ENCODE measurements at places on chromosomes 1 and 21.

GRCh38 chr1:248783367-248783766 is 27.8 kb upstream of the LYPD8 start:
- no peak for DNase-seq

DNA sequence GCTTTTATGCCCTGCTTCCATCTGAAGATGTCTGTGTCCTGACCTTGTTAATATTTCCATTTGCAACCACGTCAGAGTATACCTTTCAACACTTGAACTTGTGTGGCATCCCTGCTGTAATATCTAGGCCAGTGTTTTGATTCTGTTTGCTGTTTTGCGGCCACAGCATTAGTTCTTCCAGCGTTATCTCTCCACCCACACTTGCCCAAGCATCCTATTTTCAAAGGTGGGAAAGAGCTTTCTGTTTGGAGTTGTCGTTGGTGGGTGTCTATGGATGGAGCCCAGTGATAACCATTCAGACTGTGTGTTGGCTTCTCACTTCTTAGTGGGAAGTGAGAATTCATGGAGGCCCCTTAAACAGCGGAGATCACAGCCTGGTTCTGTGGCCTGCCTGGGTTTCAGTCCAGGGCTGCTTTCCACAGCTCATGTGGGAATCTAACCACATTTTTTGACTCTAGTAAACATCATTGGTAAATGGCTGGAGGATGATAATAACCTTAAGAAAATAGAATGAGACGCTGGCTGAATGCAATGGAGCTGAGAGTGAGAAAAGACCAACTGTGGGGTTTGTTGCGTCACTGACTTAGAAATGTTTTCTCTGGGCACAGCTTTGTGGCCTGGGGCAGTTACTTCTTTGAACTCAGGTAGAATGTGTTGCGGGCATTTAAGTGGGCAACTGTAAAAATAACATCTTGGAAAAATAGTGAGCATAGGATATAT is 7.6 kb downstream of the TENT5C start:
- DNase-seq = no peak

GRCh38 chr21:18443085-18443484 is 39.5 kb upstream of the TMPRSS15 start:
- DNase-seq = no peak

DNA sequence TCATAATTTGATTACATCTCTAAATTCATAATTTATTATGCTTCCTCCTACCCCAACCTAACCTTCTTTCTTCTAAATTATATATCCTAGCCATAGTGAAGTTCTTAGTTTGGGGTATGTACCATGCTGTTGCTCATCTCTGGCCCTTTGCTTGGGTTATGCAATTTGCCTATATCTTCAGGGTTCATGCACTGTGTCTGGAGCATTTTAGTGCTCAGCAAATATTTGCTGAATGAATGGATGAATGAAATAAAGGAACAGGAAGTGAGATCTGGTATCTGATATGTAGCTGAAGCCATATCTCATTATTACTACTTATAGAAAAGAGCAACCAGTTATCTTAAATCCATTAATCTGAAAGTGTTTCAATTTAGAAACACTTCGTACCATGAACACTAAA is 137.6 kb downstream of the GPATCH2 start:
- no peak for DNase-seq

DNA sequence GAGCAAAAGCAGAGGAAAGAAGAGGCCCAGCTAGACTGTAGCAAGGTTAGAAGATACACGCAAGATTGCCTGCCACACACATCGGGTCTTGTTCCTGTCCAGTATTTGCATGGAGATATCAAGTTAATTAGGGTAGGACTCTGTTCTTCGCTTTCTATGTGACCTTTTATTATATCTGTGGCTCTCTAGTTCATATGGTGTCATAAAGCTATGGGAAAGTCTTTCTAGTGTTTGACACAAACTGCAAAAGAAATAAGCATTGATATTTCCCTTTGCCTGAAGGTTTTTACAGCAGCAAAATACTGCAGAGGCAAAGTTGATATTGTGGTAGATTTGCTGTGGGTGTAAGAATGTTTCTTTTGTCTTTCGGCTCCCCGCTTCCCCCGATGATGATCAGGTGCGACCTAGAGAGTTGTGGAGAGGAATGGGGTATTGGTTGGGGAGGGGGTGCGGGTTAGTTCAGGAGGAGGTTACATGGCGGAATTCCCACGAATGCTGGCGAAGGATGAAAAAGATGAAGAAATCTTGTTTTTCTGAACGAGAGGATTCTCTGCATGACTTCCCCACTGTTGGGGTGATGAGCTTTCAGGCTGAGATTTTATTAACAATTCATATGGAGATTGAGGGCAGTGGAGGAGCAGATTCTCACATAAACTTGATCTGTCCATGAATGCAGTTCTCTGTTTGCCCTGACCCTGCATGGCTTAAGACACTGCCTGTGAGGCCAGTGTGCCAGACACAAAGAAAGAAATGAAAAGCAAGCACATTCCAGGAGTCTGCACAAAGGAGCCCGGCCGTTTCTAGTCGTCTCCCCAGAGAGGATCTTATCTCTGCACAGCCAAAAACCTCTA is 550.2 kb downstream of the USP25 start:
- no peak for DNase-seq

DNA sequence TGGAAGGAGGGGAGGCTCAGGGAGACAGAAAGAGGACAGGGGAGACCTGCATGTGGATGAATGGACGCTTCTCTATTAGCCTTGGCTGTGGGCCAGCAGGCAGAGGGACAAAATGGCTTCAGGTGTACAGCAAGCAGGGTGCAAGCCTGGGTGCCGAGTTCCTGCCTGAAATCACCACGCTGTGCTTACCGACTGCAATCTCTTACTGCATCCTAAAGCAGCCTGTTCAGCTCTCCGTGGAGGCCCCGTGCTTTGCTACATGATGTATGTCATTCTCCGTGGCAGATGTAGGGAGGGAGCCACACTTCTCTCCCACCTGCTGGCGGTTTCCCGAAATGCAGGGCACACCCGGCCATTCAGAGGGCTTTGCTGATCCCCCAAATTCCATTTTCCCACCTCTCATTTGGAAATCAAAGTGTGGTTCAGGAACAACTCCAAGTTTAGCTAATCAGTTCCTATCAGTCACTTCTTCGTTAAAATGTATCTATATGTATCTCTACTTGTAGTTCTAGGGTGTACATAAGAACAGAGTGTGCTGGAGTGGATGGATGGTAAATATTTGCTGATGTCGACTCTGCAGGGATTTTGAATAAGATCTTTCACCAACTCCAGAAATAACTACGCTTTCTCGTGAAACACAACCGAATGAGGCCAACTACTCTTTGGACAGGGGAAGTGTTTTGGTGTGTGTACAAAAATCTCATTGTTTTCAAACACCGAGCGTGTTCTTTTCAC is 122.3 kb upstream of the BACE2 start:
- DNase-seq = no peak

DNA sequence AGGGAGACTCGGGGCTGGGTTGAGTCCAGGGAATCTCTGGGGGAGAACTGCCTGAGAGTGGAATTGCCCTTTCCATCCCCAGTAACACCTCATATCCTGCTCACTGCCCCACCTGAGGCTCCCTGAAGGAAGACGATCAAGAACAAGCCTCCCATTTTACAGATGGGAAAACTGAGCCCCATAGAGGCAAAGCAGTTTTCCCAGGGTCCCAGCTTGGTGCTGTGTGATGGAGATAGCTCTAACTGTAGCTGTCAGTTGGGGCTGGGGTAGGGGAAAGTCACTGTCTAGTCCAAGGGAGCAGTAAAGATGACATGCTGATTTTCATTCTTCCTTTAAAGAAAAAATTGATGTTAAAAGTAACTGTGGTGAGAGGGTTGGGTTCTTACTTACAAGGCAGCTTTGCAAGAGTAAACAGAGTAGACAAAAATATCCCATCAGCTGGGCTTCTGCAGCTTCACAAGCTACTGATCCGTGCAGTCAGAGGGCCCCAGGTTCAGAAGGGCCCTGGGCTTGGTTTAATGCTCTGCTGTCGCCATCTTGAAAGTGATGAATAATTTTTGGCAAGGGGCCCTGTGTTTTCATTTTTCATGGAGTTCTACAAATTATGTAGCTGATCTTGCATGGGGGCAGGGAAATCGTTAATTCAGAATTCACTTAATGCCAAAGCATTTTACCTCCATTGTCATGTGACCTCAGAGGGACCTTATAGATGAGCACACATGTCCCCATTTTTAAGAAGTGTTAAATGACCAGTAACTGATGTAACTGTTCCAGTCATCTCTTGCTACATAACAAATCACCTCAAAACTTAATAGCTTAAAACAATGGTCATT is 17.6 kb upstream of the TNFRSF1B start:
- DNase-seq = no peak

DNA sequence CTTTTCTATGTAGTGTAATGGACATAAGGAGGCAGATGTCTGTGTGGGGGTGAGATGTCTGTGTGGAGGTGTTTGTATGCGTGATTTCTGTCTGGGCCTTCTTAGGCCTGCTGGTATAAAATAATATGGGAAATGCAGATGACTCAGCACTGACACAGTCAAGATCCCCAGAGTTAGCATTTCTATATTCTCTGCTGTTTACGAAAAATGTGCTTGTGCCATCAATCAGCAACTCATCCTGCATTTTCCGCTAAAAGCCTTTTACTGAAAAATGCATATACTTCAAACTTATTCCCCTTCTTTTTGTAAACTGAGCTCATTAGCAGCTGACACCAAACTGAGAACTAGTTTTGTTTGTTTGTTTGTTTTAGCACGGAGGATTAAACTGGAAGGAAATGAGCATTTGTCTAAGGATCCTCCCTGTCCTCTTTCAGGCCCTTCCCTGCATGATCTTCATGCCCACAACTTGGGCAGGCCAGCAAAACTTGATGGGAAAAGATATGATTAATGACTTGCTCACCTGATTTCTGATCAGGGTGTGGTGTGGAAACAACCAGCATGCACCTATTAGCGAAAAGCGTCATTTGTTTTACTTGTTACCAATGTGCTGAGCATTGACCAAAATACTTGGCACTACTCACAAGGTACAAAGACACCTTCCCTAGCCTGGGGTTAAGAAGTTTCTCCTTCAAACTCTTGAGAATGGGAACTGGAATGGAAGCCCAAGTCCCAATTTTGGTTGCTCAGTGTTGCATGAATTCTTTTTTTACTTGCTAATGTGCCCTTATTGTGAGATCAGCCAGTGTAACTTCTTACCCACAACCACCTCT is 77.4 kb downstream of the NDUFS5 start:
- peak; percentile 82 for DNase-seq

- DNase-seq = no peak
Observed at GRCh38 chr1:41749991-41750745, 168.6 kb downstream of the HIVEP3 start.

- no peak for DNase-seq
Observed at GRCh38 chr1:200666309-200666708, 3.4 kb downstream of the DDX59 start.

- no peak for DNase-seq
Observed at GRCh38 chr1:74412244-74412643, 100.2 kb downstream of the LRRC53 start.

DNA sequence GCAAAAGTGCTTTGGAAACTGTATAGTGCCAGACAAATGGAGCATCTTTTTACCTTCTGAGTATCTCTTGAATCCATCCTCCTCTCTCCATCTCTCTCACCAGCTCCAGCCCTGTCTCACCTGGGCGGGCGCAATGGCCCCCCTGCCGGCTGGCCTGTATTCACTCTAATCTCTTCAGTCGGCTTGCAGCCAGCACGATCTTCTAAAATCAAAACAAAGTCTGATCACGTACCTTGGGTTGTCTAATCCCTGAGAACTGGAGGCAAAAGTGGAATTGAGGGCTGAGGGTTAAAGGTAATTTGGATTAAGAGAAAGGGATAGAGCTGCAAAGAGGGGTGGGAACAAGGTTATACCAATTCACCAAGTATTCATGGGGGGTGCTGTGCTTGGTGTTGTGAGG is 46.0 kb upstream of the LRRN2 start:
- no peak for DNase-seq

- peak; percentile 94 for DNase-seq
Observed at GRCh38 chr21:31731857-31732596, at the start of gene SCAF4. SCAF4 (minus strand) TSS chr21:31732118; CDS start chr21:31731692, 426 bp downstream.

DNA sequence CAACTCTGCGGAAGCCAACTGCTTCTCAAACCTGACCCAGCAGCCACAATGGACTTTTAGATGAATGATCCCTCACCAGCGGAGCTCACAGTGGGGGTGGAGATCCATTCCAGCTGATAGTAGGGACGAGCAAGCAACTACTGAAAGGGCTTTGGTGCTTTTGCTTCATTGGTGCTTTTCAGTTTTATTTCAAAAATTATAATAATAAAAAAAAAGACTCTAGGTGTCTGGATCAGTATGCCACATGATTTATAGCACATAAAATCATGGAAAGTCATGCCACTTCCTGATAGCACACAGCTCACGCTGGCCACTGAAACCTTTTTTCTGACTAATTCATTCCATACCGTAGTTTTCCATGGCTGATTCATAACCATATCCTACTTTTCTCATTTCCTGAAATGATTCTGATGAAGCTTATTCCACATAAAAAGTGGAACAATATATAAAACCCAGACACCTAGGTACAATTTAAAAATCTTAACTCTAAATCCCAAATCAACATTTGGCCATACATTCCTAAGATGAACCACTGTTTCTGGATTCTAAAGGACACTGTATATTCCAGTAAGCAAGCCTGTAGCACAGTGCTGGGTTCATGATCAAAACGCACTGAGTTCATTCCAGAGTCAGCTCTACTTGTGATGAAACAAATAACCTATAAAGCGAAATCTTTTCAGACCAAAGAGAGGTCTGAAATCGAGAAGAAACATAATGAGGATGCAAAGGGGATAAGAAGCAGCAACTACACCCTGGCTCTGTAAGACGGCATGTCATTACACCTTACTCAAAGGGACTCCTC is 41.3 kb upstream of the KCNE1 start:
- DNase-seq = peak; percentile 53

DNA sequence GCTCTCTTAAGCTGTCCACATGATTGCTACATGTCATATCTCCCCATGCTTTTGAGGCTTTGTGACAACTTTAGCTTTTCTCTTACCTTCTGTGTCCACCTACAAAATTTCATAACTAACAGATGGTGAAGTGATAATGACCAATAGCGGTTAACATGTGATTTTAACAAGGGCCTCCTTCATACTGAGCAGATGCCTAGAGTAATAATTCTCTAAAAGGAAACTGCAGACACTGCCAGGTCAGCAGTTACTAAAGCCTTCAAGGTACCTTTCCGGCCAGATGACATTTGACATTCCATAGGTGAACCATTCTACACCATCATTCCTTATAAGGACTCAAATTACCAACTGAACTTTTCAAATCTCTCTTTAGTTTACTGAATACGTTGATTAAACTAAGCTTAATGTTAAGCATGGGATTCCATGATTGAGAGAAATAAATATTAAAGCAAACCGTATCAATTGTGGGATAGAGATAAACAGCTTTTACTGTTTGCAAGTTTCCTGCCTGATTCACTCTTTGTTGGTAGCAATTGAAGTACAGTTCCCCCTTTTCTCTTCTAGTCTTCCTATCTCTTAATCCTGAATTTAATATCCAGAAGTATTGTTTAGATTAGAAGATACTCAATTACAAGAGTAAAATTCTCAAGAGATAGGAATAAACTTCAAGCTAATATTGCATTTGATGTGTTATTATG is 205.1 kb downstream of the PLA2G4A start:
- no peak for DNase-seq

DNA sequence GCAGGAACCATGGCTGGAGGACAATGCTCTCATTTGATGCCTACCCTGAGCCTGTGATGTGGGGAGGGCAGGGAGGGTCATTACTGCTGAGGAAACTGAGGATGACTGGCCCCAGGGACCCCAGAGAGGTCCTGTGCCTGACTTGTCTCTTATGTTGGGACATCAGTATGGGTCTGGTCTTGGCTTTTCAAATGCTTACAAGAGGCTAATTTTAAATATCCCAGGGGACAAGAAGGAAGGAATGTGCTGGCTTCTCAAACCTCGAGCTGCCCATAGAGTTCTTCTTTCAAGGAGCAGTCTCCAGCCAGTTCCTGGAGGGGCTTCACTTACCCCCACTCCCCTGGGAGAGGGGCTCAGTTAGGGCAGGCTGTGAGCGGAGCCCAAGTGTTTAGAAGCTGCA is 168.2 kb downstream of the TRABD2B start:
- DNase-seq = no peak
